Glomerular endothelial cell (primary cell): ENCODE measurements at places on chromosomes 13 and 19. TPM values are rescaled to one million over a fixed set of nuclear protein-coding genes. Genes with fewer than 3 reads are reported as not detected.

RHPN2 gene
- total RNA-seq, result 2.8 and 5.4 TPM in 2 replicates

SLC10A2 gene
- total RNA-seq, result not detected in 2 replicates

ZNF614 gene
- total RNA-seq, result 8.8 TPM in 2 replicates

CPAMD8 gene
- total RNA-seq, result 3.4 and 4.4 TPM in 2 replicates

MYCBP2 gene
- 82.6 and 116 TPM in 2 replicates for total RNA-seq

GADD45GIP1 gene
- 58.2 and 64.6 TPM in 2 replicates for total RNA-seq

PTGIR gene
- total RNA-seq, result 1.6 and 1.8 TPM in 2 replicates

GDF15 gene
- 429 and 528 TPM in 2 replicates for total RNA-seq

PLD3 gene
- total RNA-seq, result 505 and 567 TPM in 2 replicates

ZNF283 gene
- total RNA-seq, result 3.5 and 6.3 TPM in 2 replicates

UQCRFS1 gene
- total RNA-seq, result 25.6 and 38.9 TPM in 2 replicates

BST2 gene
- 22.8 and 111 TPM in 2 replicates for total RNA-seq

TNFSF9 gene
- 8.2 and 12.1 TPM in 2 replicates for total RNA-seq

SIGLEC10 gene
- total RNA-seq, result not detected in 2 replicates

SAMD1 gene
- 26.5 and 43.0 TPM in 2 replicates for total RNA-seq

LGALS7B gene
- not detected in 2 replicates for total RNA-seq
